ENCODE measurements at places on chromosomes 12 and 14.

GRCh38 chr14:73721101-73721821 is 7.1 kb upstream of the PNMA1 start:
- DNase-seq: no peak

DNA sequence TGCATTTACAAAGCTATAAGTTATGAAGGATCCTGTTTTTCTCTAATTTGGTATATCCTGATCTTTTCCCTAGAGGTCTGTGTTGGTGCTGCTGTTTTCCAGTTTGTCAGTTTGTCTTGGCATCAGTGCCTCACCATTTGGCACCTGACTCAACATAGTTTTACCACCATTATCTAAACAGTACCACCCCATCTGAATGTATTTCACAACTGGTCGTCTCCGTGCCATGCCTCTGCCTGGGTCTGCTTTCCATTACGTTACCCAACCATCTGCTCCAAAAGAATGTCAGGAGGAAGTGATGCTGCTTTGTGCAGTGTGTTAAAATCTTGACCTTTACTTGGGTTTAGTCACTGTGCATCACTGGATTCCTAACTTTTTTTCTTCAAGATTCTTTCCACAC is 129.3 kb upstream of the RASSF8 start:
- no peak for DNase-seq

DNA sequence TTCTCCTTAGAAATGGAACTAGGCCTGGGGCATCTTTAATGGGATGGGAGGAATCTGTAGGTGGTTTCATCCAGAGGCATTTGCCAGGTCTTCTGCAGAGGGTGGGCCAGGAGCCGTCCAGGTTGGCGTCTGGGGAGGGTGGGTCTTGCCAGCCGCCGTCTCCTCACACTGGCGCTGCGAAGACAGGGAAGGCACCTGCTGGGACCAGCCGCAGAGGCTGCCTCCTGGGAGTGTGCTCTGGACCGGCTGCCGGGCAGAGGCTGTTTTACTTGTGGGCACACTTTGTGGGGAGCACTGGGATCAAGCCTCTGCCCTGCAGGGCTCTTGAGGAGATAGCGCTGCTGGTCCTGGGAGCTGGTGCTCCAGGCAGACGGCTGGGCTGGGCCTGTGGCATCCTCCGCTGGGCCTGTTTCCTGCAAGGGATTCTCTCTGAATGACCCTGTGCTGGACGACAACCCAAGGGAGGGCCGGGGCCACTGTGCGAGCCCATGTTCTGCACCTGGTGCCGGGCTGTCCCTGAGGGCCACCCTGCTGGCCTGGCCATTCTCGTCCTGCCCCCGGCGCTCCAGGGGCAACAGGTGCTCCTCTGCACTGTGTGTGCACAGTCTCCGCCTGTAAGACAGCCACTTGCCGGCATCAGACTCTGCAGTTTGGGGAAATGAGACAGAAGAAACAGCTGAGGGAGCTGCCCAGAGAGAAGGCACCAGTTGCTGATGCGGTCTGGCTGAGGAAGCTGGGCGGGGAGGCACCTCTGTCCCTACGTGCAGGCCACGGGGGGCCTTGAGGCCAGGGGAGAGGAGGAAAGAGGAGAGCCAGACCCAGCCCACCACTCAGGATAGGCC is 10.0 kb upstream of the TEX22 start:
- no peak for DNase-seq

DNA sequence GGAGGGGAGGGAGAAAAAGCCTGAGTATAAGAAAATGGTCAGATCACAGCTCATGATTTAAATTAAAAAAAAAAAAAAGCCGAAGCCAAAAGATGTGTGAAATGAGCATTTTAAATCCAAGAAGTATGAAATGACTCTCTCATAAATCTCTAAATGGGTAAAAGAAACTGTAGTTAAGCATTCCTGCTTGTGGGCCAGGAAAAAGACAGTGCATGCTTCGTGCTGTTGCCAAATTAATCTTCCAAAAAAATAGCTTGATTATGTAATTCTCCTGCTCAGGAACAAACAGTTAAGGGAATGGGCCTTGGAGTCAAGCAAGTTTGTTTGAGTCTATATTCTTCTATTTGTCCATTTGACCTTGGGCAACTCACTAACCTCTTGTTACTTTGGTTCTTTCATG is 325.4 kb upstream of the SEL1L start:
- no peak for DNase-seq

- no peak for DNase-seq
Observed at GRCh38 chr12:46610754-46611153, 215.0 kb downstream of the SLC38A4 start.

GRCh38 chr12:46998811-46999368 is 80.5 kb upstream of the PCED1B start:
- no peak for DNase-seq

- no peak for DNase-seq
Observed at GRCh38 chr12:89326239-89327040, 25.9 kb downstream of the DUSP6 start.

GRCh38 chr12:25792031-25792430 is 166.5 kb upstream of the RASSF8 start:
- DNase-seq: no peak

- no peak for DNase-seq
Observed at GRCh38 chr12:113861708-113862312, 104.3 kb downstream of the RBM19 start.

DNA sequence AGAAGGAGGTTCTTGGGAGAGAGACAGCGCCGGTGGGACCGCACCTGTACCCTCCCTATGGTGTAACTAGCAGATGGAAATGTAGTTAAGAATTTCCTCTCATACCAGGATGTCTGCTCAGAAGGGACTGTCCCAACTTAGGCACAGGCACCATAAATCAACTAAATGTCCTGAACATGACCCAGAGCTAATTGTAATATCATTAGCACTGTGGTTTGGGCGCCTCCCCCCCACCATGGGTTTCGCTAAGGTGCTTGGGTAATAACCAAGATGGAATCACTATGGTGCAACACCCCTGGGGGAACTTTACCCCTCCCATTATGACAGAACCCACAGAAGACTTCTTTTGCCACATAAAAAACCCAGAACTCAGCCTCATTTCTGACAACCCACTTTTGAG is 15.9 kb downstream of the ZNF641 start:
- no peak for DNase-seq

- DNase-seq: no peak
Observed at GRCh38 chr12:101826766-101827368, 3.9 kb downstream of the GNPTAB start.

- DNase-seq: no peak
Observed at GRCh38 chr14:60275932-60276331, 26.9 kb downstream of the PPM1A start.

DNA sequence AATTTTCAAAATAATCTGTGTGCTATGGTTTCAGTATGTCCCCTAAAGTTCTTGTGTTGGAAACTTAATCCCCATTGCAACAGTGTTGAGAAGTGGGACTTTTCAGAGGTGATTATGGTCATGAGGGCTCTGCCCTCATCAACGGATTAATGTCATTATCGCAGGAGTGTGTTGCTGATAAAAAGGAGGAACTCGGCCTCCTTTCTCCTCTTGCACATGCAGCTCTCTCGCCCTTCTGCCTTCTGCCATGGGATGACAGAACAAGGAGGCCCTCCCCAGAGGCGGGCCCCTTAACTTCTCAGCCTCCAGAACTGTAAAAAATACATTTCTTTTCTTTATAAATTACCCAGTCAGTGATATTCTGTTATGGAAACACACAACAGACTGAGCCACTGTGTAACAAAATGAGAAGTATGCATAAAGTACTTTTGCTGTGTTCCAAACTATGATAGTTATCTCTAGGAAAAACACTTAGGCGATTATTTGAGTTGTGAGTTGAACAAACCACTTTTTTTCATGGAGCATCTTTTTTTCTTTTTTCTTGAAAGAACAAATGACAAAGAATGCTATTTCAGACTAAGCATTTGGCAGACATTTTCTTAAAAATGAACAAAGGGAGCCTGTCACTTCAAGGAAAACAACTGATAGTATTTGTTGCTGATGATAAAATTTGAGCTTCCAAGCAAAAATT is 134.8 kb upstream of the FUT8 start:
- DNase-seq: no peak

GRCh38 chr12:61530456-61530855 is 729.7 kb upstream of the USP15 start:
- no peak for DNase-seq

GRCh38 chr12:28360253-28360652 is 170.0 kb downstream of the CCDC91 start:
- DNase-seq: no peak

GRCh38 chr14:72513965-72514659 is 379.8 kb downstream of the DPF3 start:
- DNase-seq: no peak

GRCh38 chr12:5739917-5740316 is 205.1 kb downstream of the ANO2 start:
- no peak for DNase-seq

- DNase-seq: no peak
Observed at GRCh38 chr12:386651-387050, 2.5 kb downstream of the KDM5A start.

- DNase-seq: no peak
Observed at GRCh38 chr14:30193845-30194501, 266.3 kb upstream of the PRKD1 start.

GRCh38 chr12:2634471-2634870 is 160.3 kb upstream of the FKBP4 start:
- DNase-seq: no peak

DNA sequence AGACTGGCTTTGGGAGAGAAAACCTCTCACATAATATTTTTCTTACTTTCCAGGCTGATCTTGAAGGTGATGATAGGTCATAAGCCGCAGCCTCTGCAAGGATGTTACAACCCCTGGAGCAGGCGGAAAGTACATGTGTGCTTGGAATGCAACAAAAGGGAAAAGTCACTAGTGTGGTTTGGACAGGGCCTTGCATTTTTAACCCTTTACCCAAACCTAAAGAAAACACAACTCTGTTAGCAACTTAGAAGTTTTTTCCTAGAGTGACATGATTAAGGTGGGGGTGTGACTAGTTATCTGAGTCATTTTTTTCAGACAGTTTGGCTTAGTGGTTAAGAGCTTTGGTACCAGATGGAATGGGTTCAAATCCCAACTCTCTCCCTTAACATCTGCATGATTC is 97.0 kb downstream of the TMEM30B start:
- DNase-seq: no peak

GRCh38 chr14:96863327-96863985 is 66.3 kb downstream of the VRK1 start:
- DNase-seq: no peak

All from stimulated activated CD8-positive, alpha-beta memory T cell treated with anti-CD3 and anti-CD28 coated beads, Interleukin-4, amount 100 ng/mL, for 4 hours (primary cell).